ENCODE measurements at places on chromosomes 5 and 9.

DNA sequence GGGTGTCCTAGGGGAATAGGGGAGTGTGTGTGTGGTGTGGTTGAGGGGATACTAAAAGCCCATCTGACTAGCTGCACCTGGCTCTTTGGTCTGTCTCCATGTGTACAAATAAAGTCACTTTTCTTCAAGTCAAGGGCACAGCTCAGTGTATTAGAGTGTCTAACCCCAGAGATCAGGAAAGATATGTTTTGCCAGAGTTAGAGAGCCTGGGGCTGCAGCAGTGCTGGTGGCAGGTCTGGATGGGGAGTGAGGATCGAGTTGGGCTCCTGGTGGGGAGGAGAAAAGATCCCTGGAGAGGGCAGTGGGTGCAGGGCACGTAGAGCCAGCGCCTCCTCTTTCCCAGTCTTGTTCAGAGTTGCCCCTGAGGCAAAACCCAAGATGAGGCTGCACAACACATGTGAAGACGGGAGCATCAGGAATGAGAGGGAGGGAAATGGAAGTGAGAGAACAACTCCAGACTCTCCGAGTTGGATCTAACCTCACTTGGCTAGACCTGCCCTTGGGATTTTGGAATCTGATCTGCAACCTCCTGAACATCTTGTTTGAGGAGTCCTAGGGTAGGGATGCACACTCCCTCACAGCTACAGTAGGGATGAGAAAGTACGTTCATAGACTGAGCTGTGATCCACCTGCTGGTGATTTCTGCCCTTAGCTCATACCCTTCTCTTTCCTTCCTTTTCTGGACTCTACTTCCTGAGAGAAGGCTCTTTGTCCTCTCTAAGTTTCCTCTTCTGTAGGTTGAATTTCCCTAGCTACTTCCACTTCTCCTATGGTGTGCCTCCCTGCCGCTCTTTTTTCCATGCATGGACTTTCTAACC is 309.9 kb downstream of the ZSWIM6 start:
- DNase-seq: no peak

DNA sequence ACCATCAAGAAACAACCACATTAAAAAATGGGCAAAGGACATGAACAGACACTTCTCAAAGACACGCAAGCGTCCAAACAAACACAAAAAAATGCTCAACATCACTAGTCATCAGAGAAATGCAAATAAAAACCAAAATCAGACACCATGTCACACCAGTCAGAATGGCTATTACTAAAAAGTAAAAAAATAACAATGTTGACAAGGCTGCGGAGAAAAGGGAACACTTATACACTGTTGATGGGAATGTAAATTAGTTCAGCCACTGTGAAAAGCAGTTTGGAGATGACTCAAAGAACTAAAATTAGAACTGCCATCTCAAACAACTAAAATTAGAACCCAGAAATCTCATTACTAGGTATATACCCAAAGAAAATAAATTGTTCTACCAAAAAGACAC is 80.4 kb downstream of the CAAP1 start:
- no peak for DNase-seq

GRCh38 chr9:128887914-128888350 is 6.0 kb downstream of the LRRC8A start:
- DNase-seq: no peak

GRCh38 chr9:127308652-127309434 is 44.3 kb downstream of the GARNL3 start:
- DNase-seq: no peak

- no peak for DNase-seq
Measured at GRCh38 chr5:55758231-55758630, 20.4 kb downstream of the DDX4 start.

- DNase-seq: no peak
Measured at GRCh38 chr5:117347280-117347679, 772.7 kb upstream of the SEMA6A start.

DNA sequence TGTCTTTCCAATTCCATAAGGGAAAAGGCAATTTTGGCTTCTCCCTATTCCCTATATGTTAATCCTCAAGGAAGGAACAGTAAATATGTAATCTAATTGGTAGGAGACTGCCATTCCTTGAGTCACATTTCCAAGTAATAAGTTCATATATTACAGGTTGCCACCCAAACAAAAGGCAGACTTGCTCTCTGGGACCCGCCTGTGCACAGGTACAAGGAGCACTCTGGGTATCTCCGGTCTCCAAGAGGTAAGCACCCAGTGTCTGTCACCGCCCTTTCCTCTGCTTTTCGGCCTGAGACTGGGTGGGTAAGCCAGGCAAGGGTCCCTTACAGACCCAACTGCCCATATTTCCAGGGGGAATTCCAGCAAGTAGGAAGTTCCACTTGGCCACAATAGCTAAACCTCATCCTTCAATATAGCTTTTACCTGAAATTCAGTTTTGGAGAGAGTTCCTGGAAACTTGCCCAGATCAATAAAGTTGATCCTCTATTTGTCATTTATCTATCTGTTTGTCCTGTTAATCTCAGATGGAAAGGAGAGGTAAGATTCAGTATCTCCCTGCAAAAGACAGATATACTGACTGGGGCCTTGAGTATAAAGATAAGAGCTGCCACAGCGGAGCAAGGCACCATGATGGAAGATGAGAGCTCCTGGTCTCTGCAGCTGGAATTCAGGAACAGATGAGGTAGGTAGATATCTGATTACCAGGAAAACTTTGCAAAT is 81.8 kb downstream of the SUSD1 start:
- DNase-seq: no peak

All from NCI-H460 (cell line).